ENCODE measurements at places on chromosomes 12 and 14. TPM values are rescaled to one million over a fixed set of nuclear protein-coding genes. Genes with fewer than 3 reads are reported as not detected.

Gene FAM186B
- 0.70 TPM for total RNA-seq

DNA sequence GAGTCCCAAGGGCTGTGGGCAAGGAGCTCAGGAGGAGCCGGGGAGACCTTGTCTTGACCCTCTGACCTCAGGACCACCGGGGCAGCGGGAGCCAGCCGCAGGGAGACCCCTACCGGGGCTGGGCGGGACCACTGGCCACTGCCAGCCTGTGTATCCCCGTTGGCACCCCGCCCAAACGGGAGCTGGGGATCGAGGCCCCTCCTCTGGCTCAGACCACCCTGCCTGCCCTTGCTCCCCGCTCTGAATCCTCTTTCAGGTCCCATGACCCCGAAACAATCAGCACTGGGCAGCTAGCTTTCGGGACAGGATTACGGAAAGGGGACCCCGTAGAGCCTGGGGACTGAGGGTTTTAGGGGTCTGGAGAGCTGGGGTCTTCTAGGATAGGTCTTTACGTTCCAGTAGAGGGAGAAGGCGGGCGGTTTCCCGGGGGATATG, 1.3 kb downstream of the GLI1 start:
- H3K27ac ChIP-seq, result no peak overlapping the region
- no peaks in the 10 kb centered on the region for H3K27me3 ChIP-seq
- peak; percentile 50 for DNase-seq

- H3K27ac ChIP-seq, result no peak overlapping the region
- no peaks in the 10 kb centered on the region for H3K36me3 ChIP-seq
- no peak for DNase-seq
- H3K4me3 ChIP-seq, result no peak overlapping the region
- H3K4me1 ChIP-seq, result no peaks in the 10 kb centered on the region
- H3K27me3 ChIP-seq, result no peaks in the 10 kb centered on the region
Observed at GRCh38 chr14:102652194-102652593, 59.7 kb downstream of the RCOR1 start.

- H3K4me1 ChIP-seq, result no peaks in the 10 kb centered on the region
Observed at GRCh38 chr14:100472094-100472455, 115.1 kb downstream of the BEGAIN start.

Measured in B cell (primary cell).